ENCODE measurements at places on chromosomes 1 and 21. TPM values are rescaled to one million over a fixed set of nuclear protein-coding genes. Genes with fewer than 3 reads are reported as not detected.

- no peaks in the 10 kb centered on the region for H3K4me1 ChIP-seq
- H3K36me3 ChIP-seq: no peaks in the 10 kb centered on the region
- no peak overlapping the region for H3K4me3 ChIP-seq
- no peaks in the 10 kb centered on the region for H3K27me3 ChIP-seq
- no peak for DNase-seq
These were observed 29.0 kb downstream of the MDM4 start for GRCh38 chr1:204545202-204545601.

DNA sequence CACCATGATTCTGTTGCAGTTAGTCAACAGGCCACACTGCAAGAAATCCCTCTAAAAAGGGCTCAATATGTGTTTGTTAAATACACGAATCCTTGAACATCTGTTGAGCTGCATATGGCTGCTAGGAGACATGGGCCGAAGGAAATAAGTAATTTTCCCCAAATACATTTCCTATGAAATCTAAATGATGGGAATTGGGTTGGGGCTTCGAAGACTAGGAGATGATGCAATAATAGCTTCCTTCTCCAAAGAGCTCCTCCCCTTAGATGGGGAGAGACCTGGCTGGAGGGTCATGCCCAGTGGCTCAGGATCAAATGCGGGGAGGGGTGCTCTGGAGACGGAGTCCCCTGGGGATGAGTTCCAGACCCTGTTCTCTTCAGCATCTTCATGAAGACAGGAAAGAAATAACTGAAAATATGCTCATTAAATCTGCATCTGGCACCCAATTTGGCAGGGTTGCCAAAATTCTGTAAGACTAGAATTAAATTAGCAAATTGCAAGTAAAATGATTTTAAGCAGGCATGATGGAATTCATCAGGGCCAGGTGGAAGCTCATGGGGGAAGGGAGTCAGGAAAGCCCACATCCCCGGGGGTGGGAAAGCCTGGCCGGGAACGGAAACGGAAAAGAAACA, 165.0 kb upstream of the EDN2 start:
- no peaks in the 10 kb centered on the region for H3K4me1 ChIP-seq
- no peaks in the 10 kb centered on the region for H3K36me3 ChIP-seq
- no peak for DNase-seq
- peak overlapping the region; percentile 4 for H3K4me3 ChIP-seq
- H3K27ac ChIP-seq: peak overlapping the region; percentile 56

DNA sequence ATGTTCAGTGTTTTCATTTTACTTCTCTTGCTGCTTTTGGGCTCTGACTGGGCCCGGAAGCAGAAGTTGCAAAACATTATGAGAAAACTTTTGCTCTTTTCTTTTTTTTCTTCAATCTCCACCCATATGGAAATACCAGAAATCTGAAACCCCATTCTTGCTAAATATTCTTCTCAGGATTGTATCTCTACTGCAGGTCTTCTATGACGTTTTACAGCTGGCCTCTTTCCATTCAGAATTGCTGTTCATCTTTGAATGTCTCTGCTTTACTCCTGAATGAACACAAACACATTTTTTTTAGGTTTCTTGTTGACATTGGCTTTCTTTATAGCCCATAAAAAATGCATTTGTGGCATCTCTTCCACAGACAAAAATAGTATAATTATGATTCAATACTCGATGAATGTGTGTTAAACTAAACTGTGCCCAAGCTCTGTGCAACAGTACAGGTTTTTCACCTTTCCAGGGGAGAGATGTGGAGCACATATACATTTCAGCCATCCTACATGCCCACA, 18.8 kb downstream of the PTPRC start:
- DNase-seq: no peak
- no peaks in the 10 kb centered on the region for H3K4me1 ChIP-seq
- no peak overlapping the region for H3K27ac ChIP-seq

C1orf115 gene
- 44.6 TPM for total RNA-seq

GRCh38 chr21:29145852-29146453, 15.5 kb downstream of the MAP3K7CL start:
- H3K27ac ChIP-seq: peak overlapping the region; percentile 74
- no peak overlapping the region for H3K4me3 ChIP-seq
- peaks cover 4% of the 10 kb centered on the region for H3K4me1 ChIP-seq
- DNase-seq: peak; percentile 36

- no peaks in the 10 kb centered on the region for H3K36me3 ChIP-seq
- DNase-seq: no peak
- H3K27me3 ChIP-seq: no peaks in the 10 kb centered on the region
- H3K4me3 ChIP-seq: peak overlapping the region; percentile 88
- no peaks in the 10 kb centered on the region for H3K4me1 ChIP-seq
- peak overlapping the region; percentile 94 for H3K27ac ChIP-seq
These were observed 166.4 kb downstream of the RUNX1 start for GRCh38 chr21:34882719-34883131.

HES3 gene
- total RNA-seq: not detected

SHISA4 gene
- 20.3 TPM for total RNA-seq

FAM163A gene
- total RNA-seq: not detected

DNA sequence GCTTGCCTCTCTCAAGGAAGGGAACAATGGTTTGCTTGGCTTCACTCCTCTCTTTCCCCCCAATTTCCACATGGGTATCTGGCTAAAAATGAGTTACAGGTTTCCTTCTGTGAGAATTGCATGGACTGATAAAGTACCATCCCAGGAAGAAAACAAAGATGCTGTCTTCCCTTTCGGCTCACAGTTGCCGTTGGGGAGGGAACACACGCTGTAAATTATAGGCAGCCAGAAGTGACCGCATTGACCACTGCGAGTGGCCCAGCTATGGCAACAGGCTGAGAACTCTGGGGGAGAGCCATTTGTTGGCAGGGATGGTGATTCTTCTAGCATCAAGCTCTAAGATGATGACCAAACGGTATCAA, 2.9 kb downstream of the RUNX1 start:
- no peaks in the 10 kb centered on the region for H3K36me3 ChIP-seq
- H3K4me3 ChIP-seq: no peak overlapping the region
- H3K27ac ChIP-seq: peak overlapping the region; percentile 38

DNA sequence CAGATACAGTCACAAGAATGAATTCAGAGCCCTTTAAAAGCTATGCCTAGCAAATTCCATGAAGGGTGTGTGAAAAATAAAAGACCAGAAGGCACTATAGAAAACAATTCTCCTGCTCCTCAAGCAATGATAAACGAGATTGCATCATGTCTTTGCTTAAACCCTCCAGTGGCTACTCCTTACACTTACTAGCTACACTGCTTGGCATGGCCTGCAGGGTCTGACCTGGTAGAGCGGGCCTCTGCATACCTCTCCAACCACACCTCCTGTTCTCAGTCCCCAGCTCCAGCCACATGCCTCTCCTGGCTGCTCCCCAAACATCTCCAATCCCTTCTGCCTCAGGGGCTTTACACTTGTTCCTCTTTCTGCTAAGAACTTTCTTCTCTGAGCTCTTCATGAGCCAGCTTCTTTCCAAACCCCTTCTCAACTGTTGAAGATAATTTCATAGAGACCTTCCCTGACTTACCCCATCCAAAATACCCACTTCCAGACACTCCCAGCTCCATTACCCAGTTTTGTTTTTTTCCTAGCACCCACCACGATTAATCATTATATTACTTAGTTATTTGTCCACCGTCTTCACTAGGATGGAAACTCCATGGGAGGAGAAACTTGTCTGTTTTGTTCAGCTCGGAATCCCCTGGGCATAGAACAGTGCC, 11.2 kb upstream of the CREG1 start:
- H3K36me3 ChIP-seq: no peaks in the 10 kb centered on the region
- no peak overlapping the region for H3K4me3 ChIP-seq
- no peaks in the 10 kb centered on the region for H3K4me1 ChIP-seq
- H3K27ac ChIP-seq: no peak overlapping the region

DNA sequence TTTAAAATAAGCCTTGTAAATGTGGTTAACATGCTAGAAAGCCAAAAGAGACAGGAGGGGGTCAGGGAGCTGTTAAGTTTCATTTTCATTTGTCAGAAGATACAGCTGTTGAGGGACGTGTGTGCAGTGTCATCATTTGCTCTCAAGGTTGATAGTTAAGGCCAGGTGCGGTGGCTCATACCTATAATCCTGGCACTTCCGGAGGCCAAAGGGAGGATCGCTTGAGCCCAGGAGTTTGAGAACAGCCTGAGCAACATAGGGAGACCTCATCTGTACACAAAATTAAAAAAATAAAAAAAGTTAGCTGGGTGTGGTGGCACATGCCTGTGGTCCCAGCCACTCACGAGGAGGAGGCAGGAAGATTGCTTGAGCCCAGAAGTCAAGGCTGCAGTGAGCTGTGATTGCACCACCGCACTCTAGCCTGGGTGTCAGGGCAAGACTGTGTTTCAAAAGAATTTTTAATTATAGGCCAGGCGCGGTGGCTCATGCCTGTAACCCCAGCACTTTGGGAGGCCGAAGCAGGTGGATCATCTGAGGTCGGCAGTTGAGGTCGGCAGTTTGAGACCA, 22.7 kb downstream of the ZBTB8OS start:
- no peaks in the 10 kb centered on the region for H3K4me1 ChIP-seq
- H3K27me3 ChIP-seq: no peaks in the 10 kb centered on the region
- H3K36me3 ChIP-seq: no peaks in the 10 kb centered on the region
- no peak for DNase-seq

- H3K4me3 ChIP-seq: no peak overlapping the region
- no peak overlapping the region for H3K27ac ChIP-seq
- no peaks in the 10 kb centered on the region for H3K27me3 ChIP-seq
- no peaks in the 10 kb centered on the region for H3K36me3 ChIP-seq
- DNase-seq: no peak
These were observed 6.1 kb upstream of the MASP2 start for GRCh38 chr1:11052839-11053757.

- DNase-seq: no peak
- no peak overlapping the region for H3K4me3 ChIP-seq
- no peak overlapping the region for H3K27ac ChIP-seq
- H3K36me3 ChIP-seq: no peaks in the 10 kb centered on the region
- H3K4me1 ChIP-seq: no peaks in the 10 kb centered on the region
These were observed 221.4 kb downstream of the BACH1 start for GRCh38 chr21:29520171-29520570.

CNR2 gene
- under 0.01 TPM for total RNA-seq

PDZK1IP1 gene
- 2.2 TPM for total RNA-seq

GRCh38 chr1:115112496-115113375, 23.4 kb upstream of the TSPAN2 start:
- H3K27me3 ChIP-seq: no peaks in the 10 kb centered on the region
- no peaks in the 10 kb centered on the region for H3K4me1 ChIP-seq
- no peak overlapping the region for H3K27ac ChIP-seq
- peak; percentile 58 for DNase-seq
- H3K36me3 ChIP-seq: no peaks in the 10 kb centered on the region
- no peak overlapping the region for H3K4me3 ChIP-seq

DNA sequence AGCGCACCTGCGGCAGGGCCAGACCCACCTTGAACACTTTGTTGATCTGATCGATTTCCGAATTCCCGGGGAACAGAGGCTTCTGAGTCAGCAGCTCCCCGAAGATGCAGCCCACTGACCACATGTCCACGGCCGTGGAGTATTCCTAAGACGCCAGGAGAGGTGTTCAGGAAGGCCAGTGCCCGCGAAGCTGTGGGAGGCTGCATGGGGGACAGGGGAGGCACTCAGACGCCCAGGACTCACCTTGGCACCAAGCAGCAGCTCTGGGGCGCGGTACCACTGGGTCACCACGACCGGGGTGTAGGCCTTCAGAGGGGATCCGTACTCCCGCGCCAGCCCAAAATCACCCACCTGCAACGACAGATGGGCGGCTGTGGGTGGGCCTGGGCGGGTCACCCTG, 11.2 kb upstream of the SLC35E2B start:
- H3K4me1 ChIP-seq: no peaks in the 10 kb centered on the region
- H3K36me3 ChIP-seq: no peaks in the 10 kb centered on the region
- H3K4me3 ChIP-seq: no peak overlapping the region

- no peak for DNase-seq
- no peak overlapping the region for H3K27ac ChIP-seq
- H3K27me3 ChIP-seq: no peaks in the 10 kb centered on the region
These were observed 42.3 kb upstream of the SSX2IP start for GRCh38 chr1:84732520-84732919.

Data from breast epithelium (tissue), 4 donors.